ENCODE measurements at places on chromosomes 16 and 17.

- no peak for DNase-seq
Measured at GRCh38 chr16:79849119-79849518, 248.6 kb upstream of the MAF start.

DNA sequence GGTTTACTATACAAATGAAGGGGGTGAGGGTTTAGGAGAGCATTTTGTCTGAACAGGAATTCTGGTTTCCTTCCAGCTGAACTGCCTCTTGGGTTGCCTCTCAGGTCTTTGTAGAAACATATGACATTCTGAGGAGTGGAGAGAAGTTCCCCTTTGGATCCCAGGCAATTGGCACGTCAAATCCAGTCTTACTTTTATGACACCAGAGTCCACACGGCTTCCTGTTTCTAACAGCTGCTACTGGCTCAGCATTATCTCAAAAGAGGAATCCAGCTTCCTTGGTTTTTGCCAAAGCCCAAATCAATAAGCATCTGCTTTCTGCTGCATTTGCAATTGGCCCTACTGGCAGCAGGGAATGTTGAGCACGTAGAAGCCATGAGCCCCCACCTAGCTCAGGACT is 97.6 kb upstream of the FAM20A start:
- no peak for DNase-seq

GRCh38 chr17:57870283-57870635 is 20.4 kb upstream of the MRPS23 start:
- no peak for DNase-seq

GRCh38 chr16:57810197-57811031 is 8.1 kb upstream of the KIFC3 start:
- peak; percentile 73 for DNase-seq

DNA sequence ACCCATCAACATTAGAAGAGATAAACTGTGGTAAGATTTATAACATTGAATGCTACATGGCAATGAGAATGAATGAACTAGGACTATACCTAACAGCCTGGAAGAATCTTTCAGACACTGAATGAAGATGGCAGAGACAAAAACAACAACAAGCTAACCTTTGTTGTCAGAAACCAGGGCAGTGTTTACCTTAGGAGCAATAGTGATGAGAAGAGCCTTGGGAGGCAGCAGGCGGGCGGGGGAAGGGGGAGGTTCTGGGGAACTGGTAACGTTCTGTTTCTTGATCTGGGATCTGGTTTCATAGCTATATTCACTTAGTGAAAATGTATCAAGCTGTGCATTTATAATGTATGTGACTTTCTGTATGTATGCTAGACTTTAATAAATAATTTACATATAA is 139.0 kb upstream of the TNRC6C start:
- no peak for DNase-seq

DNA sequence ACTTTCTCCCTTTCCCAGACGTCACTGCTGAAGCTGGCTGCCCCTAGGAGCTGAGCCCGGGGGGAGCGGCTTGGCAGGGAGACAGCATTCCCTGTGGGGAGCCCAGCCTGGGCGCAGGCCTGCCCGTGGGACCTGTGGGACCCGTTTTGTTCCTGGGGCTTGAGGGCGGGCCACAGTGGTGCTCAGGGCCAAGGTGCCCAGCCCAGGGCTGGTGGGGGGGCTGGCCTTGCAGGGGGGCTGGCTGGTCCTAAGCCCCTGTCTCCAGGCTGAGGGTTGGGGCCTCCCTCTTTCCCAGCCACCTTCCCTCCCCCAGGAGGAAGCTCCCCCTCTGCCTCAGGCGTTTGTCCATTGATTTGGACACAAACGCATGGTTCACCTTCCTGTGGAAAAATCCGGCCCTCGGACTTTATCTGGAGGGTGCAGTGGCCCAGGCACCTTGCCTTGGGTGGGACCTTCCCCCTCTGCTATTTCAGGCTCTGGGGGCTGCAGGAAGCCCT is 4.4 kb downstream of the NHERF2 start:
- no peak for DNase-seq

DNA sequence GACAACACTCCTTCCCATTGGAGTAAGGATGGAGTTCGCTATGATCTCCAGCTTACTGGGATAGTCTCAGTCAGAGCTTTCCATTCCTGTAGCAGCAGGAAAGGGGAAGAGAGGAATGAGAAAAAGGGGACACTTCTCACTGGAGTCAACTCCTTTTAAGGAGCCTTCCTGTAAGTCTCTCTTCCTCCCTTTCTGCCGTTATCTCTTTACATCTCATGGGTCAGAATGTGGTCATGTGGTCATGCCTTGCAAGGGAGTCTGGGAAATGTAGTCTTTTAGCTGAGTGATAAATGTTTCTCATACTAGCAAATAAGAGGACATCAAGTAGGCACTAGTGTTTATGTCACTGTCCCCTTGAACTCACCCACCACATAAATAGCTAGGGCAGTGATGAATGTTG is 227.3 kb downstream of the HAPSTR1 start:
- no peak for DNase-seq

DNA sequence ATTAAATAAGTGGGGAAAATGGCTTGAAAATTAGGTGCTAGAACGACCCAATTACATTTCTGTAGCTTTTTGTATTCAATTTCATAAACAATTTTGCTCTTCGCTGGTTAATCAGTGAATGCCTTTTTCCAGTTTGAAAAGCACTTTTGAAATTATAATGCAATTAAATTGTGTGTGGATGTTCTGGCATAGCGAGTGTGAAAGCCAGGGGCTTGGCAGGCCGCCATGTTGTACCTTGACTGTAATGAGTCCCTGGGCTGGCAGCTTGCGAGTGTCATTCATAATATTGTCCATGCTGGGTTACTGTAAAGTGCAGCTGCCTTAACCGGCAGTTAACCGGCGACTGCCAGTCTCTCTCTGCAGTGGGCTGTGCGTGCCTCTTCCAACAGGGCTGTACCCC is 177.8 kb downstream of the CCDC182 start:
- no peak for DNase-seq

DNA sequence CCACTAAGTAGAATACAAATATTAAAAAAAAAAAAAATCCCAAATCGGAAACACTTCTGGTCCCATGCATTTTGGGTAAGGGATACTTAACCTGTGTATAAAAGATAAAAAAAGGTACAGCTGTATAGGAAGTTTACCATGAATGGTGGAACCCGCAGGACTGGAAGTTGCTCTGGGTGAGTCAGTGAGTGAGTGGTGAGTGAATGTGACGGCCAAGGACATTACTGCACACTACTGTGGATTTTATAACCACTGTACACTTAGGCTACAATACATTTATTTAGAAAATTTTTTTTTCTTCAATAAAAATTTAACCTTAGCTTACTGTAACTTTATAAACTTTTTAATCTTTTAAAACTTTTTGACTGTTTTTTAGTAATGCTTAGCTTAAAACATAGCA is 71.3 kb upstream of the BCAR1 start:
- no peak for DNase-seq

DNA sequence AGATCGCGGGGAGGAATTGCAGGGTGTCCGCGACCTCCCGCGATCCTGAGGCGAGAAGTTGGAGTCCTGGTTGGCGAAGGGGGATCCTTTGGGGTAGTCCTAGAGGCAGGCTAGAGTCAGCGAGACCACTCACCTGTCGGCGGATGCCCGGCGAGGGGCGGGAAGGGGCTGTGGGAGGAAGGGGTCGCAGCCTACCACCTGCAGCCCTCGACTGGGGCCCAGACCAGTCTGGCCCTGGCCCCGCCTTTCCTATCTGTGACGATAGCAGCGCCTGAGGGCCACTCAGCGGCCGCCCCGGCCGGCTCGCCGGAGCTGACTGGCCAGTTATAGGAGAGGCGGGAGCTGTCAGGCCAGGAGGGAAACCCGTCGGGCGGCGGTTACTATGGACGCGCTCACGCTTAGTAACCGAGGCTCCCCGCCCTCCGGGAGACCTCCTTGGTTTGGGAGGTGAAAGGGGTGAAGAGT is at the start of gene TEKT3:
Gene TEKT3, minus strand, starts transcription at position 213 of the 465 bp plus-strand sequence. CDS start 10,012 bp downstream, outside the sequence.
- DNase-seq = no peak

DNA sequence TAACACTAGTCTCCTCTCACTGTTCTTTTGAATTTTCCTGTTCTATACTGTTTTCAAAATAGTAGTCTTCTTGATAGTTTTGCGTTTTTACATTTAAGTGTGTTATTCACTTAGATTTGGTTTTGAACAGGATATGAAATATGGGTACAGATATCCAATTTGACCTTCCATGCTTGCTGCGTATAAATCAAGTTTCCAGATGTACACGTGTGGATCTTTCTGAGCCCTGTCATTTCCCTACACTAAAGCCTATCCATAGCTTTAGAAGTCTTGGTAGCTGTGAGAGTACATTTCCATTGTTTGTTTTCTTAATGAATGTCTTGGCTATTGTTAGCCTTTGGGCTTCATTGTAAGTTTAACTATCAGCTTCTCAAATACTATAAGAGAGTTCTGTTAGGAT is 20.4 kb downstream of the CYLD start:
- no peak for DNase-seq

- no peak for DNase-seq
Measured at GRCh38 chr16:19127674-19128131, 13.9 kb downstream of the ITPRIPL2 start.

DNA sequence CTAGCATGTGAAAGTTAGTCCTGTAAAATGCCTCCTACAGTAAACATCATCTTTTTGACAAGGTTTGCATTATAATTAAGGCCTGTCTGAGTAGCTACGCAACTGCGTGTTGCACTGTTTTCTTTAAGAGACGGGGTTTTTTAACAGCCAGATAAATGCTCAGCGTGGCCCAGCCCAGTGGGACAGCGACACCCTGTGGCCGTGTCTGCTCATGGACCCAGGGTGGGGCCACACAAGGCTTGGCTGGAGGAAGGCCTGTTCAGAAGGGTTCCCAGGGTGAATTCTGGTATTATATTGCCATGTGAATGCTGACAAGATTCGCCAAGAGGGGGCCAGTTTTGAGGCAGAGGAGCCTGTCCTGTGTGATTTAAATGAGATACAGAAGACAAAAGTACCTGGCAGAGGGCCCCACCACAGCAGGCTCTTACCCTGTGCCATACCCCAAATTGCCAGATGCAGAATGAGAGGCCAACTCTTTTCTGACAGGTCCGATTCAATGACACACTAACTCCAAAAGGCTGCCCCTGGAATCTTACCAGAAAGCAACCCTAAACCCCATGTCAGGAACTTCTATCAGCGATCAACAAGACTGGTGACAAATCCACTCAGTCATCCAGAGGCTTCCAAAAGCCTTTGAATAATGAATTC is 65.9 kb upstream of the IRX6 start:
- DNase-seq = no peak

- DNase-seq = no peak
Measured at GRCh38 chr17:79075446-79075750, 774 bp downstream of the ENGASE start.

DNA sequence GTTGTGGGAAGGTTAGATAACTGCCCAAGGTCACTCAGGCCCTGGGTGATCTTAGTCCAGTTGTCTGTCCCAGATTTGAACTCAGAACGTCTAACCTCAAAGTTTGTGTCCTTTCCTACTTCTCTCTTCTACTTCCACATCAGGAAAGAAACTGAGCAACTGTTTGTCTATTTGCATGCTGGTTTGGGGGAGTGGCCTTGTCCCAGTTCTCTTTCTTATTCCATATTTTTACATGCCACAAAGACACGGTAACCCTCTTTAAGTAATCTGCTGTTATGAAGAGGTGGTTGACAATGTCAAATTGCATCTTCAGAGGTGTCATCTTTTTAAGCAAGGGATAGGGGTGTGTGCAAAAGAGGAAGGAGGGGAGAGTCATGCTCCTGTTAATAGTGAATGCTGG is 432.5 kb downstream of the HS3ST3B1 start:
- no peak for DNase-seq

GRCh38 chr16:9125658-9126505 is 34.4 kb downstream of the HAPSTR1 start:
- DNase-seq = no peak

DNA sequence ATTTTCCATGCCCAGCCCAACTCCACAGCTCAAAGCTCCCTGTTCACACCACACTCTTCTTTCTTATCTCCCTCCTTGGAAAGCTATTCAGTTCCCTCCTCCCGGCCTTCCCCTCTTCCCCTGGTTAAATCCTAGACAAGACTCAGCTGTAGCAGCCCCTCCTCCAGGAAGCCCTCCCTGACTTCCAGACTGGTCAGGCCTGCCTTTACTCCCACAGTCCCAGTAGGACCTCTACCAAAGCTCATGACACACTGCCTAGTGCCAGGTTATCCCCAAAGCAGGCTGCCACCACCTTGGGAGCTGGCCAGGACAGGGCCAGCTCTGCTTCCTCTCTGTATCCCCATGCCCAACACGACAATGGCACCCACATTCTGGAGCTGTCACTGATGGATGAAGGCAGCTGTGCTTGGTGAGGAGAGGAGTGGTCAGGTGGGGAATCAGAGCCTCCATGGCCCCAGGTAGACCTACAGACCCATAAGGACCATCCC is 50.0 kb downstream of the BEAN1 start:
- no peak for DNase-seq

GRCh38 chr16:83878838-83879237 is 20.1 kb upstream of the MLYCD start:
- DNase-seq = no peak

- peak; percentile 50 for DNase-seq
Measured at GRCh38 chr17:18217412-18218015, 7.9 kb upstream of the LLGL1 start.

DNA sequence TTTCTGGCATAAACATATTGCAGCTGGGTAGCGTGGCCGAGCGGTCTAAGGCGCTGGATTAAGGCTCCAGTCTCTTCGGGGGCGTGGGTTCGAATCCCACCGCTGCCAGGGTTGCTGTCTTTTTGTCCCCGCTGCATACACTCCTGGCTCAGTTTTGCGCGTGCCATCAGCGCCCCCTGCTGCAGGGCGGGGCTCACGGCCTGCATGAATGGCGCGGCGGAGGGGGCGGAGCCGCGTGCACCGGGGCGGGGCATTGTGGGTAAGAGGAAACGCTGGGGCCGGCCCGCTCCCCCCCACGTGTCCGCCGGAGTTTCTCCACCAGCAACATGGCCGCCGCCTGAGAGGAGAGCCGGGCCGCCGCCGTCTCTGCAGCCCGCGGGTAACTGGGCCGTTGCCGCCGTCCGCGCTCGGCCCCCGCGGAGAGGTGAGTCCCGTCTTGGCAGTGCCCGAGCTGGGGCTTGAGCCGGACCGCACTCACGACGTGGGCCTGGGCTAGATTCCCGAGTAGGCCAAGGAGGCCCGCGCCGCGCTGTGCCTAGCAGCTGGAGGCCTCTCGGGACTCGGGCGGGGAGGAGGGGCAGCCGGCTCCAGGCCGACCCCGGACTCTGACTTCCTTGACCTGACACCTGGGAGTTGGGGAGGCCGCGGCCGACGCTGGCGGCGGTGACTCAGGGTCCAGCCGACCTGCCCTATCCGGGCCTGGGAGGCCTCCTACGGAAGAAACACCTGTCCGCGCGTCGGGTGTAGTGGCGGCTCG is at the start of gene POLR3E:
Gene POLR3E, plus strand, starts transcription at position 296 of the 757 bp plus-strand sequence. CDS start 5,560 bp downstream, outside the sequence.
- DNase-seq = peak; percentile 100

DNA sequence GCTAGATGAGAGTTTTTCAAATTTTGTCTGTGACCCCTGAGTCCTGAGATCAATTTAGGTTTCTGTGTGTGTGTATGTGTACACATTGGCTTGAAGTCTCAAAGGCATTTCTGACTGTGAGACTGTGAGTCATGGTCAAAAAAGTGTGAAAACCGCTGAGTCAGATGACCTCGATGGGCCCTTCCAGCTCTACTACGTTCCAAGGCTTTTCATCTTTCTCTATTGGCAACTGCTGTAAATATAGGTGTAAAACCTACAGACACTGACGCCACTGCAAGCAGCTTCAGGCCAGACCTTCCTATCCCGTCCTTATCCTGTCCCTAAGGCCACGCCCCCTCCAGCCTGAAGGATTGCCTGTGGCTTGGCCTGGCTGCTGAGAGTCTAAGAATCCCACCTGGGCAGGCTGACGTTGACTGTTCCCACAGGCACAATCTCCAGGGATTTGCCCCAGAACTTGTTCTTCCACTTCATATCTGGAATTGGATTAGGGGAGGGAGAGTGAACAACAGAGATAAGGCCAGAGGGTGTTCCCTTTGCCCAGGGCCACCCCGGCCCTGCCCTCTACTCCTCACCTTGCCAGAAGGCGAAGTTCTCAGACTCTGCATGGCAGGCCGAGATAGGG is 11.3 kb downstream of the OSBPL7 start:
- DNase-seq = no peak

Measured in activated T-helper 9 cell treated with anti-CD3 and anti-CD28 coated beads, Interleukin-2, amount 50 U/mL, for 16 hours (primary cell).